ENCODE measurements at places on chromosomes 13 and 19.

GRCh38 chr13:54513254-54513653, 1484.6 kb downstream of the OLFM4 start:
- no peak for DNase-seq

DNA sequence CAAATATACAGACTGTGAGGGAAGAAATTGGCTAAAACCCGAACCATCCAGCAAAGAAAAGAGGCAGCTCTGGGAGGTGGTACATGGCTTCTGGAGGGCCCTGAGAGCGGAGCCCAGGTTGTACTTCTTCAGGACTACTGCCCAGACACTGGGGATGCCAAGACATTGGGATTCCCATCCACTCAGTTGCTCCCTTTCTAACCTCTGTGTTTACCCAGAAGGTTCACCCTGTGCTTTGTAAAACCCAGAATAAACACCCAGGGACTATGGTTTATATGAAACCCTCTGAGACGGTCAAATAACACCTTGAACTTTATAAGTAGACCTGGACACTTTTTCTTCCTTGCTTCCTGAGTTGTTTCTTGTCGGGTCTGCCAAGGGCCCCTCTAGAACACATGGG, 9.7 kb downstream of the MEIOSIN start:
- no peak for DNase-seq

DNA sequence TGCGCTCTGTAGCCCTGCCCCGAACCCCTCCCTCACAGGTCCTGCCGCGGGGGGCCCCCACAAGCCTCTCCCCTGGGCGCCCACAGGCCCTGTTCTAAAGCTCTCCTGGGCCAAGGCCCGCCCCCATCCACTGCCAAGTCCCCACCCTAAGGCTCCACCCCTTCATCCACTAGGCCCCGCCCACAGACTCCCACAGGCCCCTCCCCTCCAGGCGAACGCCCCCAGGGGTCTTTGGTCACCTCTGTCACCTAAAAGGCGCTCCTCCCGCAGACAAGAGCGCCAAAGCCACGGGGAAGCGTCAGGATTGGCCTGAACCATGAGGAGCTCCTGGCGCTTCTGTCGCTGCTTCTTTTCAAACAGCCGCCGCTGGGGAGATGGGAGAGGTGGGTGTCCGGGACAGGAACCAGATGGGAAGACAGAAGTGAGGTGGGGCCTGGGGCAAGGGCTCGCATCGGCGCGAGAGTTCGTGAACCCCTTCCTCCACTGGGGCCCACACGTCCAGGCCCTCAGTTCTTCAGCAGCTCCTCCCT, 2.3 kb downstream of the TULP2 start:
- peak; percentile 69 for DNase-seq

DNA sequence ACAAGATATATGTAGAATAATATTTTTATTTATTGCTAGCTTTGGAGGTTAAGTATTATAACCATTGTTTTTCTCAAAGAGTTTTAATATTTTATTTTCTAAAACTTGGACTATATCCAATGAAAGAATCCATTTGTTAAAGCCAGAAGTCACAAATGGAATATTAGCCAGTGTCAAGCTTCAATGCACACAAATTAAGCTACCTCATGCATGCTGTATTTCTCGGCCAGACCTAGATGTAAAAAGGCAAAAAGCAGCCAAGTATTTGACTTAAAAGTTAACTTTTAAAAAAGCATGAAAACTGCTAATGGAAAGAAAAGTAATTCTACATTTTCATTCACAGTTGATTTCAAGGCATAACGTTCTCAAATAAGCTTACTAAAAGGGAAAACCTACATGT, 160.0 kb upstream of the ATXN8OS start:
- DNase-seq = no peak

DNA sequence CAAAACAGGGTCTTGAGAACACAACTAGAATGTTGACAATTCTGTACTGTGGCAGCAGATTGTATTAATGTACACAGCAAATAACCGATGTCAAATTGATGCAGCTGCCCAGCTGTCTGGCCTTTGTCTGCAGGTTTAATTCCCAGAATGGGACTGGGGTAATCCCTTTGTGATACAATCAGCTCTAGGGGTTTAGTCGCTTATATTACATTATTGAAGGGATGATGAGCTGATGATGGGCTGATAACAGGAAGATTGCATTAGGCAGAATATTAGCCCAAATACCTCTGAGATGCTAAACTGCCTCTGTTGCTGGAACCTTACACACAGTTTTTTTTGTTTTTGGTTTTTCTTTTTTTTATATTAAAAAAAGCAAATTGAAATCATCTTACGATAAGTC, 265.0 kb downstream of the RBM26 start:
- DNase-seq = no peak

GRCh38 chr19:3556978-3557460, 367 bp downstream of the MFSD12 start:
- DNase-seq = no peak

DNA sequence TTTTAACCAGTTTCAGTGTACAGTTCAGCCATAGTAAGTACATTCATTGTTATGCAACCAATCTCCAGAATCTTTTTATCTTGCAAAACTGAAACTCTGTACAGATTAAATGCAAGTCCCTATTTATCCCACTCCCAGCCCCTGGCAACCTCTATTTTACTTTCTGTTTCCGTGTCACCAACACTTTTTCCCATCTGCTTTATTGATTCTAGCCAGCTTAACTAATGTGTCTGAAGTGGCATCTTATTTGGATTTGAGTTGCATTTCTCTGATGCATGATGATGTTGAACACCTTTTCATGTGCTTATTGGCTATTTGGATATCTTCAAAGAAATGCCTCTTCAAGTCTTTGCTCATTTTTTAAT, 18.9 kb downstream of the SPATA13 start:
- DNase-seq = no peak

DNA sequence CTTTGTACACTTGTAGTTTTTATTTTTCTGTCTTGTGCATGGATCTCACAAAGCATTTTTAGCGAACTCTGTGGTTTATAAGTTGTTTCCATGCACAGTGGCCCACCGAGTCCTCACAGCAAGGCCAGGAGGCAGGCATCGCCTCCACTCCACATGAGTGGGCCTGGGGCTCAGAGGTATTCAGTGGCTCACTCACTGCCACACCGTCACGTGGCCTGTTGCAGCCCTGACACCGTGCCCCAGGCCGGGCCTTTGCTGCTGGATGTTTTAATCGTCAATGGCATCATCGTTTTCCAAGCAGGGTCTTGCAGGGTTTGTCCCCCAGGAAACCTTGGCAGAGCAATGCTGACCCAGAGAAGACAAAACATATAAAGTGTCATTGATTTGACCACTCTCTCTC, 59.8 kb downstream of the SPACA7 start:
- DNase-seq = no peak

DNA sequence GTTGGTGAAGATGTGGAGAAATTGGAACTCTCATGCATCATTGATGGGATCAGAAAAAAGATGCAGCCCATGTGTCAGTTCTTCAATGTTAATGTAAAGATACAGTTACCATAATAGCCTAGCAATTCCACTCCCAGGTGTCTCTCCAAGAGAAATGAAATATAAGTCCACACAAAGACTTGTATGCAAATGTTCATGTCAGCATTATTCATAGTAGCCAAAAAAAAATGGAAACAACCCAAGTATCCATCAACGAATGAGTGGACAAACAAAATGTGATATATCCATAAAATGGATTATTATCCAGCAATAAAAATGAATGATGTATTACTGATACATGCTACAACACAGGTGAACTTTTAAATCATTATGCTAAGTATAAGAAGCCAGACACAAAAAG, 38.7 kb downstream of the CCDC70 start:
- DNase-seq = no peak

GRCh38 chr19:38506723-38507550, 73.4 kb downstream of the RYR1 start:
- DNase-seq = peak; percentile 41

DNA sequence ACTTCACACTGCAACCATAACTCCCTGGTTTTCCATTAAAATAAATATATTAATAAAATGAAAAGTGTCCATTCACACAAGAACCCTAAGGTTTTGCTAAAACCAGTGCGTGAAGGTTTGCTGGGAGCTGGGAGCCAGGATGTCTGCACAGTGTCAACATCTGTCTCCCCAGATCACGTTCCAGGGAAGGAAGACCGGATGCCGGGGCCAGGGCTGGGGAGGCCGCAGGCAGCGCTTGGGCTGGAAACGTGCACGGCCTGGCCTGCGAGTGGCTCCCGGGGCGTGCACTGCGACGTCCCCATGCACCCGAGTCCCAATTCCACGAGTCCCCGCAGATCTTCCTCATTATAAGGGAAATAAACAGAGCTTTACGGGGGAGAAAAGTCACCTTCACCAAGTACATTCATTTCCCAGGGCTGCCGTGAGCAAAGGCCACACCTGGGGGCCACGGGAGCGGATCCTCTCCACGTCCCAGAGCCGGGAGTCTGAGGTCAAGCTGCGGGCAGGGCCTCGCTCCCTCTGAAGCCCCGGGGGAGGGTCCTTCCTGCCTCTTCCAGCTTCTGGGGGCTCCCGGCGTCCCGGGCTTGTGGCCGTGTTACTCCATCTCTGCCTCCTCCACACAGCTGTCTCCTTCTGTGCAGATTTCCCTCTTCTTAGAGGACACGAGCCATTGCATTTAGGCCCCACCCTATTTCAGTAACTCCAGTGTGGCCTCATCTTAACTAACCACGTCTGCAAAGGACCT, 12.8 kb downstream of the SHC2 start:
- DNase-seq = peak; percentile 39

DNA sequence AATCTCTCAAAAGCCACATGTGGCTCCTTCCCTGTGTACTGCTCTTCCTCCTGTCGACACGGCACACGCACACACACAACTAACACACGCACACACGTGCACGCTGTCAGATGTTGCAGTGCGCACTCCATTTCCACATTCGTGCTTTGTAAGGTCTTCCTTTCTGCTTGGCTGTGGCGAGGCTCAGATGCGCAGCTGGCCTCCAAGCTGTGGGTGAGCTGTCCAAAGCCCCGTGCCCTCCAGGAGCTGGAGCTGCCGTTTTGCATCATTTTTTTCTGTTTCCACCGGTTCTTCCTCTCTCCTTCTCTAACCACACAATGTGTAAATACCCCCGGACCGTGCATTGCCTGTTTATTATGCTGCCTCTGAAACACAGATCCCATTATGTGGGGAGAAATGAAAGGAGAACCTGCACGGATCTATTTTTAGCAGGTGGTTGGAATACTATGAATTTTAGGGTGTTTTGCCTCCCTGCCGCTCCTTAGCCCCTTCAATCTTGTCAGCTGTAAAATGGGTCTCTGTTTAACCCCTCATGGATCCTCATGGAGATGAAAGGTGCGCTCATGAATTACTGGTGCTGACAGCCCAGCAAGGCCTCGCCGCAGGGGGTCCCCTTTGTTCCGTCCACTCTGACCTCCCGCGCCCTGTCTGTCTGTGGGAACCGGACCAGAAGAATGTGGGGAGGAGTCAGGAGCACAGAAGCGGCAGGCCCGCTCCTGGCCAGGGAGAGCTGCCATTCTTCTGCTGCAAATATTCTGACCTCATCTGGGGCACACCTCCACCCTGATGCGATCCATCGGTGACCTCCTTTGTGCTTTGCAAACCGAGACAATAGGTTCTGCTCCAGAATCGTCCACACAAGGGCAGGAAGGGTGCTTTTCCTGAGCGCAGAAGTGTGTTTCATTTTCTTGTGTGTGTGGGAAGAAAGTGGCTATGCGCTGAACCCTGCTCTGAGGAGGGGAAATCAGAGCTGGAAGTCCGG, 137.7 kb downstream of the SOX1 start:
- DNase-seq = no peak

- DNase-seq = peak; percentile 81
Measured at GRCh38 chr19:18915639-18916038, 3.5 kb downstream of the COPE start.

DNA sequence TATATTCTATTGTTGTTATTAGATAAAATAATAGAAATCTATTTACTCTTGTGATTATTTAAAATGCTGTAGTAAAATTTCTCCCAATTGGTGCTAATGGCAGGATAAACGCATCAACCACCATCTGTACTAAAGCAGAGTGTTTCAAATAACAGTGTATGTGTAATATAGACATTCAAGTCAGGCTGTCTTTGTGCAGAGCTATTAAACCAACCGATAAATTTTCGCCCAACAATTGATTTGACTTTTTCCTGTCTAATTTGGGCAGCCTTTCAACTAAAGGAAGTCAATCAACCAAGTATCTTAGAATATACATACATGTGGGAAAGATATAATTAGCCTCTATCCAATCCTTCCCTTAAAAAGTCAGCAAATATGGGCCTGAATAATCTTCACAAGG, 5.8 kb downstream of the AMER2 start:
- no peak for DNase-seq

Measured in dorsolateral prefrontal cortex (tissue), 122 donors.